ENCODE measurements at places on chromosomes 5 and 9.

DNA sequence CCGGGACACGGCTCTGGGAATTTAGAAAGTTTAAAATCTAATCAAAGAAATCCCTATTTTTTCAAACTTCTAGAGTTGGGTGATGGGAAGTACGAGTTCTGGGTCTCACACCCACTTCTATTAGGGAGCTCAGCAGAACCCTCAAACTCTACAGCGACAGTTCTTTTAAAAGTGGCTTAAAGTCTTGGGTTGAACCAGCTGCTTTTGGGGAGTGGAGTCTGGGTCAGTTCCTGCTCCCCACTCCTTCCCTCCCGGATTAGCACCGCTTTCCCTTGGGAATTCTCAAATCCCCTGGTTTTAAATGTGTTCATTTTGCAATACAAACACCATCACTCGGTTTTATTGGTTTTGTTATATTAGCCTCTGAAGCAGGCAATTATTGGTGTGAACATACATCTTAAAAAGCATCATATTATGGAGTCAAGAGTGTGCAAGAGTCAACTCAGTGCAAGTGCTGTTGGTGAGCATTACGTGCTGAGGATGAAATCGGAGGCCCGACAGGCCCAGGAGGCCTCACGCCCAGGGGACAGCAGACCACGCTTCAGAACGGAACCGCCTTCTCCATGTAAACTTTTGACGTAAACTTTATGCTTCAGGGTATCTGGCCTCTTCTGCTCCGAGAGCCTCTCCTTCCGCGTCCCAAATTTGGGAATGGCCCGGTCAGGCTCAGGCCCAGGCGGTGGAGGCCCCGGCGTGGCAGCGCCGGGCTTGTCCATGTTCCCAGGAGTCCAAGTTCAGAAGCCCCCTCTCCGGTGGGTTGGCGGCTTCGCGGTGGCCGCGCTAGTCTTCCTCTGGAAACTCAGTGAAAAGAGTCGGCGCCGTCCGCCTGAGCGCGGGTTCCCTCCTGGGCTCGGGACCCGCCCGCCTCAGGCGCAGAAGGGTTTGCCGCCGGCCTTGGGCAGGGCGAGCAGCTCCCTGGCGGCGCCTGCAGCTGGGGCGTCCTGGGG is 5.3 kb downstream of the IRX4 start:
- peaks cover 24% of the 10 kb centered on the region for H3K27me3 ChIP-seq
- no peak overlapping the region for H3K27ac ChIP-seq
- no peak overlapping the region for H3K4me3 ChIP-seq

GRCh38 chr9:36392489-36392888 is 7.6 kb downstream of the RNF38 start:
- H3K27ac ChIP-seq: no peak overlapping the region
- no peaks in the 10 kb centered on the region for H3K27me3 ChIP-seq
- no peak for DNase-seq

DNA sequence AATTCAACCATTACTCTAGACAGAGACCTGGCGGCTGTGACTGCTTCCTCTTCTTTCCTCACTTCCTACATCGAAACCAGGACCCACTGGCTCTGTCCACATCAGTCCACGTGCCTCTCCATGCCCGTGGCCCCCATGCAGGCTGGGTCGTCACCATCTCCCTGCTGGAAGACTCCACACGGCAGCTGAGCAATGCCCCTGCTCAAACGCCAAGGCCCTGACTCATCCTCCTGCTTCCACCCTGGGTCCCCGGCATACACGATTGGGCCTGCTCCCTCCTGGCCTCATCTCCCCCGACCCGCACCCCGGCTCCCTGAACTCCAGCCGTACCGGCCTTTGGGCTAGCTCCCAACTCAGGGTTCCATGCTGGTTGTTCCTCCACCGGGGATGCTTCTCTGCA is 67.2 kb upstream of the IER5L start:
- no peak overlapping the region for H3K4me3 ChIP-seq
- H3K4me1 ChIP-seq: peaks cover 4% of the 10 kb centered on the region
- DNase-seq: no peak

GRCh38 chr9:108671176-108671575 is 184.6 kb downstream of the ACTL7B start:
- DNase-seq: peak; percentile 71
- no peaks in the 10 kb centered on the region for H3K36me3 ChIP-seq
- H3K4me3 ChIP-seq: no peak overlapping the region
- H3K27ac ChIP-seq: peak overlapping the region; percentile 40

DNA sequence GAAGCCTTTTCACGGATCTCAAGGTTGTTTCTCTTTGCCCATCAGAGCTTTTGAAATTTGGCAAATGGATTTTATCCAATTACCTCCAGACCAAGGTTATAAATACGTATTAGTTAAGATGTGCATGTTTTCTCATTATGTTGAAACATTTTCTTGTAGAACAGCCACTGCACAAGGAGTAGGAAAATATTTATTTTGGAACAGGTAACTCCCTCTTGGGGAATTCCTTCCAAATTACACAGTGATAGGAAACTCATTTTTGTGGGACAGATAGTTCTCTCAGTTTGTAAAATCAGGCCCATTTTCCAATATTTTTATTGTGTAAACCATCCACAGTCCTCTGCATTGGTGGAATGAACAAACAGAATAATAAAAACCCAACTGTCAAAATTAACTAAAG is 23.0 kb downstream of the TMEM232 start:
- no peak overlapping the region for H3K4me3 ChIP-seq
- no peak for DNase-seq
- H3K36me3 ChIP-seq: no peaks in the 10 kb centered on the region
- no peaks in the 10 kb centered on the region for H3K27me3 ChIP-seq

DNA sequence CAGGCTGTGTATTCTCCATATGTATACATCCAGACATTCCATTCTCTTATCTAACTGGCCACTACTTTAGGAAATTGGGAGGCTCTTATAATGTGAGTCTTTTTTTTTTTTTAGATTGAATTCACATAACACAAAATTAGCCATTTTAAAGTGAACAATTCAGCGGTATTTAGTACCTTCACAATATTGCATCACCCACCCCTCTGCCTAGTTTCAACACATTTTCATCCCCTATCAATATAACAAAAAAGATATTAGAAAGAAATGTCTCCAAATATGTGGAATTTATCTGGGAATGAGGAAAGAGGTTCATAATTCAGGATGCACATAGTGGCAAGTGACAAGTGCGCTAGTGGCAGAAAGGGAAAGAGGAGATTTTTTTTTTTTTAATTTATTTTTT is 228.5 kb downstream of the ICE1 start:
- H3K36me3 ChIP-seq: no peaks in the 10 kb centered on the region
- DNase-seq: no peak
- no peak overlapping the region for H3K27ac ChIP-seq
- H3K27me3 ChIP-seq: no peaks in the 10 kb centered on the region

DNA sequence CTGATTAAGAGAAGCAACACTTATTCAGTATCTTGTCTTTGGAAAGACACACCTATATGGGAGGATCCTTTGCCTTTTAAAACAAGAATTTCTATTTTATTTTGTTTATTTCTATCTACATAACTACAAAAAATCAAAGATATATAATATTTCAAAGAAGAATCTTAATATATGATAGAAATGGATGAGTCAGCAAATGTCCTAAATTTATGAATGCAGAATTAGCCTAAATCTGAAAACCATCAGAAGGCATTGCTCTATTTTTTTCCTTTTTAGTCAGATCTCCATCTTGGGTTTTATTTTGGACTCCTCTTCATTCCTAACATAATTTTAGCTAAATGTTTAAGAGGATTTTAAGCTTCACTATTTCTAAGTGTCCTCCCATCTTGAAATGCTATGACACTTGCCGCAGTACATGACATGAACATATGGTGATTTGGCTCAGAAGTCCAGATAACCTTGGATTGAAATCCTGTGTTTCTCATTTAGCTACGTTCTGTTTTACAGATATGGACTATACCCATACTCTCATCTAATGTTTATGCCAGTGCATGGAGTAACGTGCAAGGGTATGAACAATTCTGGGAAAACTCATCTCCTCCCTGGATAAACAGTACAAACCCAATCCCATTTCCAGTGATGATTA is 1322.8 kb upstream of the DMAC1 start:
- no peak for DNase-seq
- no peaks in the 10 kb centered on the region for H3K27me3 ChIP-seq
- no peak overlapping the region for H3K4me3 ChIP-seq
- H3K4me1 ChIP-seq: no peaks in the 10 kb centered on the region

GRCh38 chr5:2695200-2695891 is 56.1 kb downstream of the IRX2 start:
- H3K27me3 ChIP-seq: no peaks in the 10 kb centered on the region
- no peak overlapping the region for H3K4me3 ChIP-seq
- no peaks in the 10 kb centered on the region for H3K36me3 ChIP-seq
- H3K4me1 ChIP-seq: no peaks in the 10 kb centered on the region
- DNase-seq: no peak

GRCh38 chr5:39189292-39189955 is 29.9 kb downstream of the FYB1 start:
- no peaks in the 10 kb centered on the region for H3K27me3 ChIP-seq
- no peak for DNase-seq
- H3K27ac ChIP-seq: no peak overlapping the region

DNA sequence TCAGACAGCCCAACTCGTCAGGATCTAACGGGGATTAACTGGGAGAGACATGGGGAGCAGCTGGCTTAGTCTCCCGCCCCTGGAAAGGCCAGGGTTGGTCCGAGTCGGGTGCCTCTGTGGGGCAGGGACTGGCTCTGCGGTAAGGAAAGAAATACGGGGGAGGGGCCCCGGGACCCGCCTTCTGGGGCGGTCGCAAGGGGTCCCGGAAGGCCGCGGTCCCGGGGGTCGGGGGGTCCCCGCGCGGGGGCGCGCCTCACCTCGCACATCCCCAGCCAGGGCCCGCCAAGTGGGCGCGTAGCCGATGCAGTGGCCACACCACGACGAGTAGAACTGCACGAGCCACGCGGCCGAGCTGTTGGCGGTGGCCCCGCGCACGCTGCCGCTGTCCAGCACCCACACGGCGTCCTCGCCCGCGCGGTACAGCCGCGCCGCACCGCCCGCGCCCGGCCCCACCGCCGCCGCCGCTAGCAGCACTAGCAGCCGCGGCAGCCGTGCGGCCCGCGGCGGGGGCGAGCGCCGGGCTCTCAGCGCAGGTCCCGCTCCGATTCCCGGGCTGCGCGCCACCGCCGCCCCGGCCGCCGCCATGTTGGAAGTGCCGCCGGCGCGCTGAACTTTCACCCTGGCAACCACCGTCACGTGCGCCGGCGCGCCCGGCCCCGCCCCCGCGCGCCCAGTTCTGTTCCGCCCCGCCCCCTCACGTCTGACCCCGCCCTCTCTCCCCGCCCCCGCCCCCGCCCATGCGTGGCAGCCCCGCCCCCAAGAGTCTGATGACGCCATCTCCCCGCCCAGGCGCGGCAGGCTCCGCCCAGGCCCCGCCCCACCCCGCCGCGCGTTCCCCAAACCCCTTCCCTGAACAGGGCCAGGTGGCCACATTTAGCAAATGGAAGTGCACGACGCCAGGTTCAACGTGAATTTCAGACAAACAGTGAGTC is at the start of gene QSOX2:
Gene QSOX2, minus strand, starts transcription at position 594 of the 932 bp plus-strand sequence. Its CDS starts 9 bp downstream, at position 585.
- peak within 1 kb of the TSS; percentile 84 for H3K4me3 ChIP-seq
- H3K4me1 ChIP-seq: peaks cover 27% of the 10 kb centered on the region
- H3K27ac ChIP-seq: peak within 1 kb of the TSS; percentile 43
- no peaks in the 10 kb centered on the region for H3K36me3 ChIP-seq
- DNase-seq: no peak

DNA sequence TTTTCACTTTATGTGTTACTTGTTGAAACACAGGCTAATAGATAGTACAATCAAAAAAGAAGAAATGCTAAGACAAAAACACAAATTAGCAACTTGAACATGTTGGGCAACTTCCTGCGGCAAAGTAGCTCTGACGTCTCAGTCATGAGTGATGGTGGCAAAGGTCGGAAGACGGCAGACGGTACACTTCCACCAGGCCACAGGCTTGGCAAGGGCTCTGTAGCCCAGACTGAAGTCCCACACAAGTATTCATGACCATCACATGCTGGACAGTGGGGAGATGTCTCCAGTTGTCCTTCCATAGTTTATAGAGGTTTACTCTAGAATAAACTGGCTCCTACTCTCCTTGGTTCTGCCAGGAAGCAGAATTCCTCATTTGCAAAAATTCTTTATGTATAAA is 831.3 kb downstream of the MTRR start:
- H3K4me1 ChIP-seq: no peaks in the 10 kb centered on the region

GRCh38 chr5:31827867-31828266 is 188.9 kb downstream of the PDZD2 start:
- no peak overlapping the region for H3K27ac ChIP-seq
- DNase-seq: no peak
- H3K27me3 ChIP-seq: no peaks in the 10 kb centered on the region
- no peaks in the 10 kb centered on the region for H3K4me1 ChIP-seq
- no peak overlapping the region for H3K4me3 ChIP-seq

GRCh38 chr5:163407034-163407655 is 30.2 kb upstream of the CCNG1 start:
- H3K27me3 ChIP-seq: no peaks in the 10 kb centered on the region
- H3K4me3 ChIP-seq: no peak overlapping the region
- no peak overlapping the region for H3K27ac ChIP-seq
- no peak for DNase-seq

- H3K27me3 ChIP-seq: no peaks in the 10 kb centered on the region
- H3K4me3 ChIP-seq: no peak overlapping the region
- no peak overlapping the region for H3K27ac ChIP-seq
- no peaks in the 10 kb centered on the region for H3K36me3 ChIP-seq
- no peak for DNase-seq
- no peaks in the 10 kb centered on the region for H3K4me1 ChIP-seq
These were observed 21.0 kb upstream of the SMARCA2 start for GRCh38 chr9:1994180-1994579.

DNA sequence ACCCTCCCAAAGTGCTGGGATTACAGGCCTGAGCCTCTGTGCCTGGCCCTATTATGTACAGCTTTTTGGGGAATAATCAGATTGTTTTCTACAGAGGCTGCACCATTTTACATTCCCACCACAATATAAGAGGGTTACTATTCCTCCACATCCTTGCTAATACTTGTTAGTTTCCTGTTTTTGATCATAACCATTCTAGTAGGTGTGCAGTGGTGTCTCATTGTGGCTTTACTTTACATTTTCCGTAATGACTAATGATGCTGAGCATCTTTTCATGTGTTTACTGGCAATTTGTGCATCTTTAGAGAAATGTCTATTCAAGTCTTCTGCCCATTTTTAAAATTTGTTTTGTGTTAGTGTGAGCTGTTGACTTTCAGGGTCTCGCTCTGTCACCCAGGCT is 18.3 kb downstream of the PTPN3 start:
- no peak overlapping the region for H3K4me3 ChIP-seq
- H3K4me1 ChIP-seq: peaks cover 10% of the 10 kb centered on the region
- no peak overlapping the region for H3K27ac ChIP-seq
- no peaks in the 10 kb centered on the region for H3K36me3 ChIP-seq
- H3K27me3 ChIP-seq: no peaks in the 10 kb centered on the region
- DNase-seq: no peak

Data from vagina (tissue), 2 donors.